Neural progenitor cell (in vitro differentiated cells): ENCODE measurements at places on chromosomes 16 and 17. TPM values are rescaled to one million over a fixed set of nuclear protein-coding genes. Genes with fewer than 3 reads are reported as not detected.

DNA sequence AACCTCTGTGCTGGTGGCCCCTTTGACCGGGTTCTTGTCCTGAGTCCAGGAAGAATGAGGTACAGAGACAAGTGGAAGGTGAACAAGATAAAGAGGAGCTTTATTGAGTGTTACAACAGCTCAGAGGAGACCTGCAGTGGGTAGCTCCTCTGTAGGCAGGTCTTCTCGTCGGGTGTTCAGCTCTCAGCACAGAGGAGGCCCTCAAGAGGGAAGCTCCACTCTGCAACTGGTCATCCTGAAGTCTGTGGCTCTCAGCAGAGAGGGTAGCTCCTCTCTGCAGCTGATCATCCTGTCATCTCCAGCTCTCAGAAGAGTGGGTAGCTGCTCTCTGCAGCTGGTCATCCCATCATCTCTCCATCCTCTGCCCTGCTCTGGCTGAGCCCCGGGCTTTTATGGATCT, 39.7 kb downstream of the SCPEP1 start:
- peaks cover 14% of the 10 kb centered on the region for H3K4me1 ChIP-seq
- H3K36me3 ChIP-seq, result no peaks in the 10 kb centered on the region
- no peaks in the 10 kb centered on the region for H3K27me3 ChIP-seq
- no peak for DNase-seq
- H3K27ac ChIP-seq, result no peak overlapping the region

DNA sequence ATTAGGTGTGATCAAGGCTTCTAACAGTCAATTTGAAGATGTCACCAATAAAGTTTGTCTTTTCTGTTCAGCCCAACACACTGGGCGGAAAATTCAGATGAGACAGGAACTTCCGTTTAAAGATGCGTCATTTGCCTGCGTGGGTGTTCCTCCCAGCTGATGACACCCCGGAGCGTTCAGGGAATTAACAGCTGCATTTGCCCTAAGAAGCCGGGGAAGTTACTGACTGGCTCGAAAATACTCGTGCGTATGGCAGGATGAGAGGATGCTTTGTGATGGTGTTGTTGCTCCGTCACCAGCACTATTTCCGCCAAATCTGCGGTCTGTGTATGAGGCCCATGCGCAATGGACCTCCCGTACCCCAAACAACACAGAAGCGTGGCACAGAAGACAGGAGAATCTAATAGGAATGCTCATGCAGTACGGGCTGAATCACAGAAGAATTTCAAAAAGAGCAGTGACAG, 11.9 kb upstream of the PVALEF start:
- no peak for DNase-seq
- no peaks in the 10 kb centered on the region for H3K36me3 ChIP-seq
- H3K4me3 ChIP-seq, result no peak overlapping the region
- H3K27ac ChIP-seq, result no peak overlapping the region

GRCh38 chr17:54901230-54901822, 674 bp downstream of the TOM1L1 start:
- peaks cover 10% of the 10 kb centered on the region for H3K4me1 ChIP-seq
- no peaks in the 10 kb centered on the region for H3K27me3 ChIP-seq
- H3K36me3 ChIP-seq, result peaks cover 13% of the 10 kb centered on the region
- H3K27ac ChIP-seq, result no peak overlapping the region

DNA sequence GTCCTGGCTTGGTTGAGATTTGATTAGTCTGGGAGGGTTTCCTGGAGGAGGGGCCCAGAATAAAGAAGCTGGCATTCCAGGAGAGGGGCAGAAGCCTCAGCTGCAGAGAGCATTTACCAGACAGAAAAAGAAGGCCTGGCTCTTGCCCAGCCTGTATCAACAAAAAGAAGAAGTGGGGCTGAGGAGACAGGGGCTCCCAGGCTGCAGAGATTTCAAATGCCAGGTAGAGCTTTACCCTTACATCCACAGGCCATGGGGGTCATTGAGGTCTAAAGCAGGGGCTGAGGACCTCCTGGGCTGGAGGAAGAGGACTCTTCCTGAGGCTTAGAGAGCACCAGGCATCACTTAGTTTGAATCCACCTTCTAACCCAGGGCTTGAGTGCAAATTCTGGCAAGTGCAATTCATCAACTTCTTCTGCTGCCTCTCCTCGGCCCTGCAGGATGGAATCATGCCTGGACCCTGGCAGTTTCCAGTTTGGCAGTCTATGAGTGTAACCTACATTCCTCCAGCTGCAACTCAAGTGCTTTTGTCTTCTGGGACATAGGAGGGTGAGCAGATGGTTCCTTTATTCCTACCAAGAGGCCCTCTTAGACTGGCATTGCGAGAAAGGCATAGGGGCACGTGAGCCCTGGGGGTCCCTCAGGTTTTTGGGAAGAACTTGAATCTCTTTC, 15.3 kb downstream of the CA7 start:
- H3K4me1 ChIP-seq, result no peaks in the 10 kb centered on the region
- H3K27ac ChIP-seq, result no peak overlapping the region
- DNase-seq, result no peak
- no peaks in the 10 kb centered on the region for H3K36me3 ChIP-seq
- H3K4me3 ChIP-seq, result no peak overlapping the region

- H3K36me3 ChIP-seq, result no peaks in the 10 kb centered on the region
- H3K27me3 ChIP-seq, result peaks cover 13% of the 10 kb centered on the region
- H3K4me3 ChIP-seq, result no peak overlapping the region
- H3K4me1 ChIP-seq, result no peaks in the 10 kb centered on the region
- DNase-seq, result no peak
These were observed 2.0 kb upstream of the CD300H start for GRCh38 chr17:74569020-74570003.

SLC4A1 gene
- not detected in 2 replicates for total RNA-seq

DNA sequence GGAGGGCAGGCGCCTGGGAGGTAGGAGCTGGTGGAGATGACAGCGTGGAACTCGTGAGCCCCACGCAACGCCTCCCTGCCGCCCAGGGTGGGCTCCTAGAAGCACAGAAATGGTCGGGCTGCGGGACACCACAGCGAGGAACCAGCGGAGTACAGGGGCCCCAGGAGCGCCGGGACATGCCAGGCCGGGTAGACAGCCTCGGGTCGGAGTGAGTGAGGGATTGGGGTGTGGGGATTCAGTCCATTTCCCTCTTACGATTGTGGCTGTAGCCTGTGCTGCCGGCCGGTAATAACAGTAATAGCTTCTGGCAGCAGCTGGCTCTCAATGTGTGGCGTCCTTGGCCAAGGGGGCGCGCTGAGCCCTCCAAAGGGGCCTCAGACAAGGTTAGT, 12.2 kb upstream of the CES3 start:
- peaks cover 56% of the 10 kb centered on the region for H3K27me3 ChIP-seq
- no peak overlapping the region for H3K27ac ChIP-seq
- H3K4me1 ChIP-seq, result no peaks in the 10 kb centered on the region
- DNase-seq, result no peak
- H3K4me3 ChIP-seq, result no peak overlapping the region

KRTAP9-4 gene
- not detected in 2 replicates for total RNA-seq

DNA sequence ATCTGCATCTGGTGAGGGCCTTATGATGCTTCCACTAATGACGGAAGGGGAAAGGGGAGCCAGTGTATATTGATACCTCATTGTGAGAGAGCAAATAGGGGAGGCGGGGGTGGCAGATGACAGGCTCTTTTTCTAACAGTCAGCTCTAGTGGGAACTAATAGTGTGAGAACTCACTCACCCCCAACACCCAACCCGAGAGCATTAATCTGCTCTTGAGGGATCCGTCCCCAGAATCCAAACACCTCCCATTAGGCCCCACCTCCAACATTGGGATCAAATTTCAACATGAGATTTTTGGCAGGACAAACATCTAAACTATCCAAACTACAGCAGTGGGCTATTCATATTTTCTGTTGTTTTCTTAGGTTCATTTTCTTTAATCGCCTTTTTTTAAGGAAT, 54.4 kb downstream of the BPTF start:
- no peak for DNase-seq
- no peaks in the 10 kb centered on the region for H3K27me3 ChIP-seq
- H3K4me1 ChIP-seq, result no peaks in the 10 kb centered on the region

DNA sequence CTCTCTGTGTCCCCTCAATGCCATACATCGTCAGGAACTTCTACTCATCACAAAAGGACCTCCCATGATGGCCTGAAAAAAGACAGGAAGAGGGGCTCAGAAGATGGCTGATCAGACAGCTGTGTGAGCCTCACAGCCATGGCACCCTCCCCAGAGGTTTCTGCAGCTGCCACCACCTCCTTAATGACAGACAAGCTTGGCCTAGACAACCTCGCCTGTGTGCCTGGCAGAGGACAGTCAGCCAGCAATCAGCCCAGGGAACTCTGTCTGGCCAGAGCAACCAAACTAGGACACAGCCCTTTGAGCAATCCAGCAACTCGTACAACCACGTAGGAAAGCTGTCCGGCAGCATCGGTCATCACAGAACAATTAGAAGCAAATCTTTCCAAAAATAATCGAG, 54.2 kb upstream of the MED9 start:
- no peak for DNase-seq
- no peaks in the 10 kb centered on the region for H3K36me3 ChIP-seq
- H3K27ac ChIP-seq, result no peak overlapping the region
- no peak overlapping the region for H3K4me3 ChIP-seq
- H3K4me1 ChIP-seq, result no peaks in the 10 kb centered on the region
